AG10803 (cell line): ENCODE measurements at places on chromosomes 5 and 9.
A peak's percentile ranks its signal among the peaks of the same experiment; 100 is the strongest.

DNA sequence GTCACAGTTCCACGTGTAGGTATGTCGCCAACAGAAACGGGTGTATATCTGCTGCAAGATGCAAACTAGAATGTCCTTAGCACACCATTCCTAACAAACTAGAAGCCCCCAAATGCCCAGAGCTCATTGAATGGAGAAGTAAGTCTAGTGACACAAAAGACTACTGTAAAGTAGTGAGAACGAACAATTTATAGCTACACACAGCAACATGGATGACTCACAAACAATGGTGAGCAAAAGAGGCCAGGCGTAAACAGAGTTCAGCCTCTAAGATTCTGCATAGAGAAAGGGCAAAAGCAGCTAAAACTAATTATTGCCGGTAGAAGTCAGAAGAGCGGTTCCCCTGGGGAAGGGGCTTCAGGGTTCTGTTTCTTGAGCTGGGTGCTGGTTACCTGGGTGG, 74.7 kb downstream of the AMBP start:
- DNase-seq = no peak

- no peak for DNase-seq
Observed at GRCh38 chr5:158917731-158918130, 182.0 kb downstream of the EBF1 start.

- DNase-seq = no peak
Observed at GRCh38 chr5:14316471-14316870, 173.3 kb downstream of the TRIO start.

GRCh38 chr5:9381464-9381863, 164.4 kb downstream of the SEMA5A start:
- no peak for DNase-seq

DNA sequence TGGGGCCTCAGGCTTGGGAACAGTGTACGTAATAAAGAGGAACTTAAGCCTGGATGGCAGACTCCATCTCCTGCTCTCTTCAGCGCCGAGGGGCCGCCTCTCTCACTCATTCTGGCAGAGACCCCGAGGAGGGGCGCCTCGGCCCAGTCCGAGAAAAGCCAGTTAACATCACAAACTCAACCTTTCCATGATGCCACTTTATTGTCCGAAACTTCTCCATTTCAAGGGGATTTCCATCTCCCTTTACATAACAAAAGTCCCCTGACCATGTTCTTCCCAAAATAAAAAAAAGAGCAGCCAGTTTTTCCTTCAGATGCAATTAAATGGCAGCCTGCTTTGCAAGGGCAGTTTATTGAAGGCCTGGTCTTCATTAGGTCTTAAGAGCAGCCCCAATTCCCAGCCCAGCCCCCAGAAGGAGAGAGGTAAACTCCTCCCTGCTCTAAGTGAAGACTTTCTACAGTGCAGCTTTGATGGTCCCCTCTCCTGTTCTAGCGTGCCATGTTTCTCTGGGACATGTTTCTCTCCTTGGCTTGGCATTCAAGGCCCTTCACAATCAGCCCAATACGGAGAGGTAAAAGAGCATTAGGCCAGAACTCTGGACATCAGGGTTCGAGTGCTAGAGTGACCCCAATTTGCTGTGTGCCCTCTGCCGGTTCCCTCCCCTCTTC, 19.5 kb upstream of the RAB14 start:
- no peak for DNase-seq

DNA sequence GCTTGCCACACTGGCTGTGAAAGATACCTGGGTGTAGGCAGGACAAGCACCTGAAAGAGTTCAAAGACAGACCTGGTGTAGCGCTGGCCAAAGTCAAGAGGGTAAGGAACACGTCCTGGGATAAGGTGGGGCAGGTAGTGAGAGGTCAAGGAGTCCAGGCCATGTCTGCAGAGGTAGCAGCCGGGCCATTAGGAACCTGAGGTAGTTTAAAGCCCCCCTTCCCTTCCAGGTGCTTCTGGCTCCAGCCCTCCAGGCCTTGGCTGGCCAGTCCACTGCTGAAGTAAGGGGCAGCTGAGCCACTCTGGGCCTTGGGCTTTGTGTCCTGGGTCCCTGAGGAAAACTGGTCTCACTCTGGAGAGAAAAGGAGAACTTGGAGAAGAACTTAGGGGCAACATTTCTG, 13.9 kb upstream of the NR5A1 start:
- DNase-seq = no peak

GRCh38 chr9:134434894-134435506, 108.7 kb downstream of the RXRA start:
- DNase-seq = peak; percentile 97

DNA sequence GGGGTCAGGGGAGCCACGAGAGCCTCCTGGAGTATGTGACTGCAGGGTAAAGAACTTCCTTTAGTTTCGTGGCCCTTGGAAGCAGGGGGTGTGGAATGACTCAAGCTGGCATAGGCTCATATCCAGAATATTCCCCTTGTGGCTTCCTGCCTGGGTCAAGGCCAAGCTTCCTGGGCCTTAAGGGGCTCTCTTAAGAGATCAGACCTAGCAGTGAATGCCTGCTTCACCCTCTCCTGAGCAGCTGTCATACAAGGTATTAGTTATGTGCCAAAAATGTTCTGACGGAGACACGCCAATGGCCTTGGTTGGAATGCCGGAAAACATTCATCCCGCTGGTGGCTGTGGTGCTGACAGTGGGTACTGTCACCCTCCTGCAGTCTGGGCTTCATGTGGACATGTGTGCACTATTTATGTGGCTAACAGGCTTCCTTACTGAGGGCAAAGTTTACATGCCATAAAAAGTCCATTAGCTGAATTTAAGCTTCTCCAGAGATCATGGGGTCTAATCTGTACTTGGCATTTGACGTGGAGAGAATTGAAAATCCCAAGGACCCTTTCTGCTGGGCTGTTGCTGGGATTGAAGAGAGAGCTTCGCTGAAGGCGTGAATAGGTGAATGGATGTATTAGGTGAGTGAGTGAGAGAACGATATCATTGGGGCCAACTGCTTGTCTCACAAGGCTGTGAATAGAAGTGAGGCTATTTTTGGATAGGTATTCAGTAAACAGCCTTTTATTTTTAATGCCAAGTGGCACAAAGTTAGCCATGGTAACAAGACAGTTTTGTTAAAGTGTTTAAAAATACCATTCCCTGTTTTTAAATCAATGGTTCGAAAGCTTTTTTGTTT, 156.8 kb downstream of the MACROH2A1 start:
- DNase-seq = peak; percentile 82

- DNase-seq = no peak
Observed at GRCh38 chr9:88590558-88591146, 55.7 kb downstream of the NXNL2 start.

GRCh38 chr5:5234912-5235311, 94.8 kb downstream of the ADAMTS16 start:
- no peak for DNase-seq

DNA sequence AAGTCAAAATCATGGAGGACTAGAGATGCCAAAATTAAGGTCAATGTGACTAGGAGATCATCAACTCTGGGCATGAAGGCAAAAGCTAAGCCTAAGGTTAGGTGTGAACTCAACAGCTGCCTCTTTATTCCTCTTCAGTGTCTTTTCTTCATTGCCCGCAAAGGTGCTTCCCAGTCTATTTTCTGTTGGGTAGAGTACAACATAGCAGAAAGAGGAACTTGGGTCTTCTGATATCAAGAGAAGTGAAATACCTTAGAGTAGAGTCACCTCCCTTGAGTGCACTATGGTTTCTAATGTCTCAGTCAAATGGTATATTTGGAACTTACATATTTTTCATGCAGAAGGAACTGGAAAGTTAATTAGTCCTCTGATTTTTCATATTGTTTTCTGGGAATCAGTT, 122.5 kb upstream of the GRIN3A start:
- no peak for DNase-seq

GRCh38 chr5:119168401-119168800, 97.5 kb downstream of the DMXL1 start:
- no peak for DNase-seq

- DNase-seq = no peak
Observed at GRCh38 chr9:117707561-117707960, 3.4 kb downstream of the TLR4 start.

- DNase-seq = peak; percentile 58
Observed at GRCh38 chr9:107465467-107466451, 23.8 kb downstream of the KLF4 start.

GRCh38 chr9:23849379-23850035, 23.5 kb upstream of the ELAVL2 start:
- no peak for DNase-seq

GRCh38 chr9:97076238-97076637, 37.3 kb upstream of the CTSV start:
- no peak for DNase-seq

GRCh38 chr5:59019078-59019477, 436.2 kb downstream of the RAB3C start:
- no peak for DNase-seq

DNA sequence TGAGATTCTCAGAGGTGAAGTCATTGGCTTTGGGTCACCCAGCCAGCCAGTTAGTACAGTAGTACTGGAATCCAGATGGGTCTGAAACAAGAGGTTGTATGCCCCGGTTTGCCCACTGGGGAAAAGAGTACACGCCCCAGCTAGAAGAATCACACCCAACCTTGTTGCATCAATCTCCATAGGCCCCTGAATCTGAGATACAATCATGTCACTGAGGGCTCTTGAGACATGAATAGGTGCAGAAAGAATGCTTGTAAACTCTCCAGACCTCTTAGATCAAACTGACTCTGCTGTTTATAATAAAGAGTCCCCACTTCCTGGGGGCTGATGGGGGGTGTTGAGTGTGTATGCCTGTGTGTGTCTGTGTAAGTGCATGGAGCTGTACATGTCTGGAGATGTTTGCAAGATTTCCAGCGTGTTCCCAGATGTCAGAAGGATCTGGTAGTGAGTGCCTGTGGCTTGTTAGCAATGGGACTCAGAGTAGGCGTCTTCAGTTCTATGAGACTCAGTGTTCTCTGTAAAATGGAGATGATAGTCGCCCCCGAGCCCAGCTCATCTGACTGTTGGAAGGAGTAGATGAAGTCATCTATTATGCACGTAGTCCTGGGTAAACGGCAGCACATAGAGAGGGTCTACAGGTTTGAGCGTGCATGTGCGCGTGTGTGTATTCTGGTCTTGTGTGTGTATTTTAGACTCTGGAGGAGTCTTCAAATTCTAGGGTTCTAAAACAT, 48.2 kb downstream of the COL27A1 start:
- peak; percentile 21 for DNase-seq
